ENCODE measurements at places on chromosomes 1 and 21.

- no peak for DNase-seq
These were observed 107.4 kb downstream of the SLC45A1 start for GRCh38 chr1:8425150-8425780.

GRCh38 chr1:194624833-194625232 is 1438.4 kb upstream of the B3GALT2 start:
- no peak for DNase-seq

DNA sequence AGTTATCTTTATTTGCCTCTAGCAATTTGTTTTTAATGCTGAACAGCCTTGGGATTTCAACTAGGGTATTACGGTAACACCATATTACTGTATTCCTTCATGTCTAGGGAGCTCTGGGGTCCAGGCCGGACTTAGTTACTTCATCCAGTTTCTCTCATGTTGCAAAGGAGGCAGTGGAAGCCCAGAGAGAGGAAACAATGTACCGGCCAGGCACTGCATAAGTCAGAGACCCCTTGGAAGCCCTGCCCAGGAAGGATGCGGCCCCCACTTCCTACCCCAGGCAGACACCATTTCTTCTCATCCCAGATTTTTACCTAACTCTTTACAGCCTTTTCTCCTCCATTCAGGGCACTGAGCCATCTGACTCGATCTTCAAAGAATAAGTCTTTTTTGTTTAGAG is 32.5 kb downstream of the TRABD2B start:
- no peak for DNase-seq

GRCh38 chr1:1540818-1541628 is 599 bp upstream of the TMEM240 start:
- no peak for DNase-seq

GRCh38 chr1:20666146-20666545 is 5.0 kb upstream of the DDOST start:
- DNase-seq: no peak

GRCh38 chr1:232287676-232288569 is 342.0 kb downstream of the SIPA1L2 start:
- DNase-seq: no peak

DNA sequence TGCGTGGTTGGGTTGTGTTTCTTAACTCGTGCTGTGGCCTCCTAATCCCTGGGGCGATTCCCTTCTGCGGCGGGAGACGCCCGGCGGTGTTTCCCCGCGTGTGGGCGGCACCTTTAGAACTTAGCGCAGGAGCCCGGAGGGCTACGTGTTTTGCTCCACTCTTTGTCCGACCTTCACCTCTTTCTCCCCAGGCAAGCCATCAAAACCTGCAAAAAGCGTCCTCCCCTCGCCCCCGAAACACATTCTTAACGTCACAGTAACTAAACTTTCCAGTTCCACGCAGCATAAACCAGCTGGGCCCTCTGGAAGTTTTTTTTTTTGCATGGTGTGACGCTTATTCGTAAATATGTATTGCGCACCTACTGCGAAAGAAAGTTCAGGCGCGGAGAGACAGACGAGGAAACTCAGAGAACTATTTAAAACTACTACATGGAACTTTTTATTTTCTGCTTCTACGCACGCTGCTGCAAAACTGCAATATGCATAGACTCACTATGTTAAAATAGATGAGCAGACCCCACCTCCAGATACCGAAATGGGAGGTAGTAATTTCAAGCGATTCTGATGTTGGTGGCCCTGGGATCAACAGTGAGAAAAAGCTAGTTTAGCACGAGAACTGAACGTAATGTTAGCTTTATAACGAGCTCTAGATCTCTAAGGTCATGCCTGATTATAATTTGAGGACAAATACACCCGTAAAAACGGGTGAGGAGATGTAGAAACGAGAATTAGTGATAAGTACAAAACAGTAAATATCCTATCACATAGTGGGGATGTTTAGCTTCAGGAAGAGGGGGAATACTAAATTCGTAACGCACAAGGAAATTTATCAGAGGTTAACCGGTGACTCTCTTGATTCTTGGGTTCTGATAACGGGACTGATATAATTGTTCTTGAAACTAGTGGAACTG is 920 bp downstream of the MTR start:
- DNase-seq: peak; percentile 52

GRCh38 chr1:85847356-85847755 is 139.1 kb upstream of the ZNHIT6 start:
- DNase-seq: no peak

GRCh38 chr1:98314601-98315000 is 346.9 kb upstream of the SNX7 start:
- no peak for DNase-seq

DNA sequence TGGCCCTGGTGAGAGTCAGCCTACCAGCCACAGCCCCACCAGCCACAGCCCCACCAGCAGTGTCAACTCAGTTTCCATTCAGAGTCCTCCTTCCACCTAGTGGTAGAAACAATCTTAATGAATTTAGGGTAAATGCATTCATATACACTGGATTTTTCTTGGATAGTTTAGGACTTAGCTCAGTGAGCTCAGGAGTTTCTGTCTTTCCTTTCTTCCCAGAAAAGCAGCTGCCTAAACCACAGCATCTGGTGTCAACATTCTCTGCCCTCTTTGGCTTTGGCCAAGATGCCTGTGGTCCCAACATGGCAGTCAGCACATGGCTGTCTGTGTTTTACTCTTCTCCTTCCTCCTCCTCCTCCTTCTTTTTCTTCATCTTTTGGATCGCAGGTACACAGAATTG is 94.0 kb downstream of the CLIC6 start:
- DNase-seq: peak; percentile 34

- DNase-seq: peak; percentile 65
These were observed 7.9 kb downstream of the FYB2 start for GRCh38 chr1:56811331-56811730.

DNA sequence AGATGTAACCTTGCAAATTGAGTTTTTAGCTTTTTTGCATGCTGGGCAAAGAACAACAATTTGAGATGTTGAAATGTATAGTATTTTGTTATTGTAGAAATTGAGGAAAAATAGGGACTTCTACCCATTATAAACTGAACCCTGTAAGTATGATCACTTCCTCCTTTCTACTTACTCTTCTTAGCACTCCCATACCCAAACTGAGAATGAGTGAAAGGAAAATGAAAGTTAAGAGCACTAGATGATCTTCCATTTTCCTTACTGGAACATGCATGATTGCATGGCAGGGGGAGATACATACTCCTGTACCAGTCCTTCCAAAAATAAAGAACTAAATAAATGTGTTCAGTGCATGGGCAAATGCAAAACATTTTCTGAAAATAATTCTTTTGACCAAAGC is 107.4 kb upstream of the KIAA1614 start:
- DNase-seq: no peak

DNA sequence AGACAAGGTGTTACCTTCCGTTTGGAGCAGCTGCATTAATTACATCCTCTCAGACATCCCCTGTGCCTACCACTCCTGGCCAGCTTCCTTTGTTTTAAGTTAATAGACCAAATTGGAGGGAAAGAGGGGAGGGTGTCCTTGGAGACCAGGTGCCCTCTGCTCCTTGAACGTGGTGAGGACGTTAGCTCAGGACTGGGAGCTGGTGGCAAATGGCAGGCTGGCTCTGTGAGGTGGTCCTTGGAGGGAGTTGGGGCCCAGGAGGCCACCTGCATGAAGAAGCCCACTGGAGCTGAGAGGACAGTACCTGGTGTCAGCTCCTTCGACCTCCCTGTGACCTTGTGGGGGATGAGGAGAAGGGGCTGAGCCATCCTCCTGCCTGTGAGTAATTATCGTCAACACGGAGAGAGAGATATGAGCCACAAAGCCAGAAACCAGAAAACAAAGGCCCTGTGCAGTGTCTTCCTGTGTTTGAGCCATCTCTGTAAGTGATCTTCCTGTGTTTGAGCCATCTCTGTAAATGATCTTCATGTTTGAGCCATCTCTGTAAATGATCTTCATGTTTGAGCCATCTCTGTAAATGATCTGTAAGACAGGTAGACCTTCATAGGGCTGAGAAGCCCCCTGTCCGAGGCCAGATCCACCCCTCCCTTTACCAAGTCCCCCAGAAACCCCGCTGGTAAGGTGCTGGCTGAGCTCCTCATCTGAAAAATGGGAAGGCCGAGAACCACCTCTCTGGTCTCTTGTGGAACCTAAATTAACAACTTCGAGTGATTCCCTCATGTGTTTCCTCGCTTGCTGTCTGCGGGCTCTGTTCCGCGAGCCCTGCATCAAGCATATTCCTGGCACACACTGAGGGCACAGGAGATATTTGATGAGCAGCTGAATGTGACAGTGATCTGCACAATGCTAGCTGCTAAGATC is 126.0 kb downstream of the CAMTA1 start:
- DNase-seq: peak; percentile 39

GRCh38 chr1:150572918-150573647 is 6.3 kb downstream of the MCL1 start:
- DNase-seq: peak; percentile 23

DNA sequence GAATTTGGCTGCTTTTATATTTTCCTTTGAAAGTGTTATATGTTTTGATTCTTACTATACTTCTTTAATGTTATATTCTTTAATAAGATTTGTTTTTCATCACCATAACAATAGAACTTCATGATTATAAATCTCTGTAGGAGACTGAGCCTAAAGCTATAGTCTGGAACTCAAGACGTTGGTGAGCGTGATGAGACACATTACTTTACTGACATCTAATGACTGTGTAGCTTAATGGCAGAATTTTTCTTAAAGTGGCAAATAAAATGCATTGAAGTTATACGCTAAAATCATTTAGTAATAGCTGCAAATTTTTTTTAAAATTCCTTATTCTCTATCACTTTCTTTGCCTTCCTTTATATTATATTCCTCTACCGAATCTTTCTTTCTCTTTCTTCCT is 56.1 kb upstream of the HAO2 start:
- DNase-seq: no peak

DNA sequence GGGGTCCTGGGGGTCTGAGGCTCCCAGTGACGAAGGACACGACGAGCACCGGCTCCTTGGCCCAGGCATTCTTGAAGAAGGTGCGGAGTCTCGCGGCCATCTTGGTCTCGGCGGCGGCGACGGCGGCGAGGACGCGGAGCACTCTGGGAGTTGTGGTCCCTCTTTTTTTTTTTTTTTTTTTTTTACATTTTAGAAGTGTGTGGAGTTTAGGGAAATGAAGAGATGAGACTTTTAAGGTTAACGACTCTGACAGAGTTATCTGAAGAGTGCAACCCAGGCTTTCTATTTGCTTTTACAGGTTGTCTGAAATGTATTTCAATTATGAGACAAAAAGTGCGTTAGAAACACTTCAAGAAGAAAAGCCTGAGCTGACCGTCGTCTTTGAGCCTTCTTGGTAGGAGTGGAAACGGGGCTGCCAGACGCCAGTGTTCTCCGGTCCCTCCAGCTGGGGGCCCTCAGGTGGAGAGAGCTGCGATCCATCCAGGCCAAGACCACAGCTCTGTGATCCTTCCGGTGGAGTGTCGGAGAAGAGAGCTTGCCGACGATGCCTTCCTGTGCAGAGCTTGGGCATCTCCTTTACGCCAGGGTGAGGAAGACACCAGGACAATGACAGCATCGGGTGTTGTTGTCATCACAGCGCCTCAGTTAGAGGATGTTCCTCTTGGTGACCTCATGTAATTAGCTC is 9.7 kb downstream of the OR2B11 start:
- DNase-seq: peak; percentile 56

- peak; percentile 89 for DNase-seq
These were observed 6.3 kb downstream of the INTS11 start for GRCh38 chr1:1318131-1318652.

DNA sequence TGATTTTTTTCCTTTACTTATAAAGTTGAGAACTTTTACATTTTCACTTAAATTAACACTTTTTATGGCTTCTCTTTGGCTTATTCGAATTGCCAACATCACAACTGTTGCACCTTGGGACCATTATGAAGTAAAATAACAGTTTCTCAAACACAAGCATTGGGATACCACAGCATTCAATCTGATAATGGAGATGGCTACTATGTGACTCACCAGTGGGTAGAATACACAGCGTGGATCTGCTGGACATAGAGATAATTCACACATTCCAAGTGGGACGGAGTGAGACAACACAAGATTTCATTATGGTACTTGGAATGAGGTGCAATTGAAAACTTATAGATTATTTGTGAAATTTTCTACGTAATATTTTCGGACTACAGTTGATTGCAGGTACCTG is 68.0 kb downstream of the ADAMTS1 start:
- no peak for DNase-seq

- no peak for DNase-seq
These were observed 16.9 kb downstream of the ATG4C start for GRCh38 chr1:62800825-62801306.

- no peak for DNase-seq
These were observed 53.2 kb downstream of the LAMC2 start for GRCh38 chr1:183239220-183239742.

GRCh38 chr1:172286629-172287076 is 133.8 kb upstream of the C1orf105 start:
- DNase-seq: peak; percentile 44

- no peak for DNase-seq
These were observed 3.2 kb upstream of the MAP1LC3C start for GRCh38 chr1:242002072-242002471.

- no peak for DNase-seq
These were observed at the start of gene BRINP3 for GRCh38 chr1:190477762-190478148. Gene BRINP3, minus strand, starts transcription at chr1:190477864.

- DNase-seq: no peak
These were observed 7.5 kb downstream of the HPCAL4 start for GRCh38 chr1:39683591-39684312.

Measured in kidney tubule cell (primary cell).